BJ (cell line): ENCODE measurements at places on chromosomes 3 and 15.

GRCh38 chr3:78351334-78351733, 1311.4 kb downstream of the ROBO2 start:
- DNase-seq: no peak

DNA sequence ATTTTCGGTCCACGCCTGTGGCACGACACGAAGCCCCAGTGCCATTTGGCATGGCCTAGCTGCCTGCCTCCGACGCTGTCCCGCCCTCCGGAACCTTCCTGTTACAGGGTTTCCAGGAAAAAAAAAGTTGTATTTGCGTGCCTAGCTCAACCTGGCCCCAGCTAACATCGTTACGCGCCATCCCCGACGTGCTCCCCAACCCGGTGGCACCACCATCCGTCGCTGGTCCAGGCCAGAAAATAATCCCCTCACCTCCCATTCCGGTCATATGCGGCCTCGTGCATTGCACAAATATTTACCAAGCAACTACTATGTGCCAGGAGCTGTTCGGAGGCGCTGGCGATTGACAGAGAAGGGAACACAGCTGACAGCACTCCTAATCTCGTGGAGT, 1.4 kb upstream of the CYP1A1 start:
- no peak for DNase-seq

DNA sequence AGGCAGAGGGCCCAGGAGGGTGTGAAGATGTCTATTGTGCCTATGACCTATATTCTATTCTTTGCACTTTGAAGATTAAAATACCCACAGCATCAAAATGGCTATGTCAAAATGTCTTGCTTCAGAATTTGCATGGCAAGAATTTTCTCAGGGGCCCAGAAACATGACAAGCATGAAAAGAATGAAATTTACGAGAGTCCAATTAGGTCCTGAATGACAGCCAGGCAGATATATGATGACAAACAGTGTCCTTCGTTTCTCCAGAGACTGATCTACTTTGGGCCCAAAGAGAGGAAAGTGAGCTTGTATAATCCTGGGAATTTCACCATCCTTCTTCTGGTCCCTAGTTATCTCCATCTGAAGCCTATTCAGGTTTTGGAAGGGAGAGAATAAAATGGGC, 609.9 kb downstream of the FHIT start:
- no peak for DNase-seq

- no peak for DNase-seq
Measured at GRCh38 chr3:105728771-105729312, 140.0 kb downstream of the CBLB start.

- no peak for DNase-seq
Measured at GRCh38 chr3:139894643-139894989, 40.4 kb upstream of the CLSTN2 start.

DNA sequence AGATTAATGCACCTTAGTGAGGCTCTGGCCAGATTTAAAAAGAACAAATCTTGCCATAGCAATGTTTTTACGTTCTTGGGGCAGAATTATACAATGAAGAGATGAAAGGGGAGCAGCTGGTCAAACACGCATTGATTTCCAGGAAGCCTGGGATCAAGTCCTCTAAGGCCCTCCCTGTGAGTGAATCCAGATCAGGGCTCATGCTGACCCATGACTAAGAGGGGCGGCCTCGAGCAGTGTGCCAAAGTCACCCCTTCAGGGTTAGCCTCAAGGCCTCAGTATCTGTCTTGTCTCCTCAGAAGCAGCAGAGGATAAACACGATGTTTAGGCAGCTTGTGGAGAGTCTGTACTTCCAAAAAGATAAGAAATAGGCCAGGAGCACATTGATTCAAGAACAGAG, 9.3 kb upstream of the RBP1 start:
- DNase-seq: no peak

DNA sequence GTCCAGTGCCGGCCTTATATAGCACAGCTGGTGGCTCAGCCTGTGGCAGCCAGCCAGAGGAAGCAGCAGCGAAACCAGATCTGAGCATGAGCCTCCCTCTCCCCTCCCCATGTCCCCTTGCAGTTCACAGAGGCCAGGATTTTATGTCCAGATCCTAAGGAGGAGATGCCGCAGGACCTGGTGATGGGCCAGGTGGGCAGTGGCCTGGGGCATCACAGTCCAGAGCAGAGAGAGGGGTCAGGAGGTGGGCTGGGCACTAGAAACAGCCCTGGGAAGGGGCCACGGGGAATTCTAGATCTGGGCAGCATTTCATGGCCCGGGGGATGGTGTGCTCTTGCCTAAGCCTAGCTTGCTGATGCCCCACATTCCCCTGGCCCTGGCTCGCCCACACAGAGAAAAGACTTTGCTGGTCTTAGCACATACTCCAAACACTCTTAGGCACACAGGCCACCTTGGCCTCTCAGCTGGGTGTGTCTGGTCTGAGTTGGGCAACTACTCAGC, 259 bp upstream of the CILP start:
- no peak for DNase-seq

DNA sequence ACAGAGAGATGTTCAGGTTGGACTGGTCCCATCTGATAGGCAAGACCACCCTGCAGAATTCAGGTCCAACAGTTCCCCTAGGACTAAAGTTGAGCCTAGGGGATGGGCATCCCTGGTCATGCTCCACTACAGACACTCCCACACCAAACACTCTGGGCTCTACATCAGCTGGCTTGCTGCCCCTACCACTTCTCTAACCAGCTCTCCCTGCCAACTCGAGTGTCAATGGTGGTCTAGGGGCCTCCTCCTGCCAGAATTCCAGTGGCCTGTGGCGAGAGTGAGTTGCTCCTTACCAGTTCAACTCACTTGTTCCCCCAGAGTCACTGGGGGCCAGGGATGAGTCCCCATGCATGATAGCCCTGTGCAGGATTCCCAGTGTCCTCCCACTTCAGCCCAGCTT, 316.2 kb upstream of the PPP2R3A start:
- no peak for DNase-seq

- DNase-seq: peak; percentile 9
Measured at GRCh38 chr3:77939726-77940125, 899.8 kb downstream of the ROBO2 start.

GRCh38 chr3:137764563-137765309, 621 bp downstream of the SOX14 start:
- DNase-seq: no peak

- DNase-seq: no peak
Measured at GRCh38 chr3:97910931-97911351, 61.3 kb downstream of the RIOX2 start.

- no peak for DNase-seq
Measured at GRCh38 chr3:146831659-146832058, 226.5 kb upstream of the PLSCR5 start.

GRCh38 chr3:196251918-196252317, 35.6 kb downstream of the SLC51A start:
- DNase-seq: no peak

DNA sequence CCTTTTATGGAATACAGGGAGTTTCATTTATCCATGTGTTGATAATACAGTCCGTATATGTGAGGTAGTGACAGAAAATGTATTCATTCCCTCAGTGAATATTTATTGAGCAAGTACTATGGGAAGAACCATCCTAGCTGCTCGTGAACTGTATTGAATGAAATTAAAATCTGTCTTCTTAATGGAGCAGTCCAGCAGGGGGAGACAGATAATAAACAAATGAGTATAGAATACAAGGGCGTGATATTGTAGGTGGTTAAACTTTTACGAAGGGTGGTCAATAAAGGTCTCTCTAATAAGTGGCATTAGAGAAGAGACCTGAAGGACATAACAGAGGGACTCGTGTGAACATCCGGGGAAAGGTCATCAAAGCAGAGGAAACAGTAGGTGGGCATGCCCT, 62.7 kb upstream of the OSTN start:
- no peak for DNase-seq

GRCh38 chr3:36319680-36320079, 60.6 kb upstream of the STAC start:
- no peak for DNase-seq

GRCh38 chr3:170178651-170179050, 2.9 kb downstream of the PHC3 start:
- no peak for DNase-seq

GRCh38 chr3:195059006-195059350, 212.0 kb downstream of the XXYLT1 start:
- DNase-seq: no peak

GRCh38 chr3:42102571-42102970, 11.4 kb downstream of the TRAK1 start:
- no peak for DNase-seq

DNA sequence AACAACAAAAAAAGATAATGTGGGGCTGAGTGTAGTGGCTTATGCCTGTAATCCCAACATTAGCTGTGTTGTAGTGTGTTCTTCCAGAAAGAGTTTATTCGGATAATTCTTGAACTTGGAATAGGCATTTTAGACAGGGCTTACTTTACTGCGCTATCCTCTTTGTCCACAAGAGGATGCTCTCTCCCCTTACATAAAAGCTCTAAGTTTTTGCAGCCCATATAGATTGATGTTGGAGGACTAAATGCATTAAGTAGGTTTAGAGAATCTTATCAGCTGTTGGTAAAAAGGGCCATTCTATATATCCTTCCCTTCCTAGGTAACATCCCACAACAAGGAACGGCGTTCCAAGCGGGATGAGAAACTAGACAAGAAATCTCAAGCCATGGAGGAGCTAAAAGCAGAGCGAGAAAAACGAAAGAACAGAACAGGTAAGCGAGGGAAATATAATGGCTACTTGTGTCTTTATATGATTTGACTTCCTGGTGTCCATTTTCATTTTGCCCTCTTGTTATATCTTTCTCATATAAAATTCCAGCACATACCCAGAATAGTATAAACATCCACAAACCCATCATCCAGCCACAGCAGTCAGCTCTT, 27.8 kb upstream of the ITPKA start:
- DNase-seq: no peak

GRCh38 chr3:185484296-185484695, 14.5 kb downstream of the TMEM41A start:
- no peak for DNase-seq

DNA sequence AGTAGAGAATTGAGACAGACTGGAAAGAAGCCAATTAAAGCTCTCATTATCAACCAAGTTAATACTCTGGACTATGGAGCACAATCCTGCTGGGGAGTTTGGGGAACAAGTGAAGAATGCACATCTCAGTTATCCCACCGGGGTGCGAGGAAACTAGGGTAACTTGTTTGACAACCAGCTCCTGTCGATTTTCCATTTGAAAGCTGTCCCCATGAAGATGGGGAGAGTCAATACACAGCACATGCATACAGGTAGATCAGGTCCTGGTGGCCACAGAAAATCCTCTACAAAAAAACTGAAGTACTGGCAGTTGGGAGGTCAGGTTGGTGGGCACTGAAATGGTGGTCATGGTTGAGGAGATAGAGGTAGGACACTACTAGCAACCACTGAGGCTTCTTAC, 25.7 kb upstream of the GRAMD1C start:
- DNase-seq: no peak

DNA sequence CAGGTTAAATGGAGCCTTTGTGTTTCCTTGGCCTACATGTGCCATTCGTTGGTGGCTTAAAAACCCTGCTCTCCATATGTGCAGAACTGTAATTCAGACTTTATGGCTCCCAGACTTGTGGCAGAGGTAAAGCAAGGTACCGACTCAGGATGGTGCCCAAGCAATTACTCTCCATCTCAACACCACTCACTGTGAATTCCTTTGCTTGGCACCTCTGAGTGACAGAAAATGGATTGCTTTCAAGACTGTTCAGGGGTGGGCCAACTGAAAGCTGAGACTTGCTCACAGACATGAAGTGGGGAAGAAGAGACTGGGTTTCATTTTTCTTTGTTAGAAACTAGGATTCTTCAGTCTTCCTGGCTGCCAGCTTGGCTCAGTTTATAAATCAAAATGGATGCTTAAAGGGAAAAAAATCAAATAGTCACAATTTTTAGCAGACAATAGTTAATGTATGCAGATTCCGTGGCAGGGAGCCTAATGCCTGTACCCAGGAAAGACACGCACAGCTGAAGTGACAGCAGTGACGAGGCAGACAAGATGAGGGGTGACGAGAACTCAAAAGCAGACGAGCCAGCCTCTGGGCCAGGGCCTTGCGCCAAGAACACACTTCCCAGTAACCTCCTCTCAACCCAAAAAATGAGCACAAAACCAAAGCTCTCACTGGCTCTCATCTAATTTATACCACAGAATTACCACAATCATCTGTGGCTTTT, 207.9 kb upstream of the SLC2A2 start:
- DNase-seq: no peak

DNA sequence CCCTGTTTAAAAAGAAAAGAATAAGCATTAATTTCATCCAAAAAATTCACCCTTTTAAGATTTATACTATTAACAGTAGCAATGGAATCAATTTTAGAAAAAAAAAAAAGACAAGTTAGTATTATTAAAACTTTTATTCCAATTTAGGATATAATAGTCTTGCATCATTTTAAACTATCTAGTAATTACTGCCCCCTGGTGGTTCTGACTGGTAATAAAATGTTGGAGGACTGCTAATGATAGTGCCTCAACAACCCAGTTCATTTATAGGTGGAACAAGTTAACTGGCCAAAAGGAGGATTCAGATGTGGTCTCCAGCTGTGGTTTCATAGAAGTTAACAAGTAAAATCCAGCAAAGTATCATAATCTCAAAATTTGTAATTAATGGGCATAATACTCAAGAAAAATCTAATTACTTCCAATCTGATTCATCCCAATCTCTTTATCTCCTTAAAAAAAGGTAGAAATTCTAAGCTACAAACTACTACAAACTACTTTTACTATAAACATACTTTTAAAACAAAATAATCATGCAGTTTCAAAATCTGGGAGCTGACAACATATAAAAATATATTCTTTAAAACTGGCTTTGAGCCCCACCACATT, 30.7 kb upstream of the WDR49 start:
- DNase-seq: peak; percentile 3

DNA sequence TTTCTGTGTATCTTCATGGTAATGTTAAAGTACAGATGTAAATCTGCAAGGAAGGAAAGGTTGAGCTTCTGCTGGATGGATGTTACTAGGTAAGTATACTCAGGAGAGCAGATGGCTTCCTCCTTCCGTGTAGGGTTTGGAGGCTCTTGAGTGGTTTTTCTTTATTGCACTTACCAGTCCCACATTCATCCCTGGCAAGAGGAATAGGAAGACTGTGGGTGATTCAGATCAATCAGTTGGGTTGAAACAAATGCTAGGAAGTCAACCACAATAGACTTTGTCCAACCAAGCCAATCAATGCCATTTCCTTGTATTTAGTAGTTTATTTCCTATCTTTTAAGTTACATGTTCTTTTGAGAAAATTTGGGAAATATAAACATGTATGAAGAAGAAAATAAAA, 26.6 kb downstream of the MYZAP start:
- DNase-seq: no peak

- no peak for DNase-seq
Measured at GRCh38 chr3:162136136-162136535, 639.5 kb downstream of the OTOL1 start.

DNA sequence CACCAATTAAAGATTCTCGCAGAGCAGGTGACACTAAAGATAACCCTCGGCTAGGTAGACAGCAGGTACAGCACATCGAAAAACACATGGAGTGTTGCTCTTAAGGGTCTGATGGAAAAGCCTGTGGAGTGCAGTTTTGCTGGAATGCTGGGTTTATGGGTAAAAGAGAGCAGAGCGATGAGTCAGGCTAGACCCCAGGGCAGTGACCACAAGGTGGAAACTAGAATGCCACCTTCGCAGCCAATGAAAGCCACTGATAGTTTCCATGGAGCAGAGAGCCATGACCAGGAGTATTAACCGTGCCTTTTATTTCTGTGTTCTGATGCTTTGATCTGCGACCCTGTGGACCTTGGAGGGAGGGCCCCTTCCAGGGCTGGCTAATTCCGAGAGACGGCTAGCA, 149.8 kb downstream of the GABRB3 start:
- no peak for DNase-seq

- DNase-seq: no peak
Measured at GRCh38 chr3:77139624-77140023, 99.7 kb downstream of the ROBO2 start.

- DNase-seq: no peak
Measured at GRCh38 chr3:122353215-122353614, 28.2 kb downstream of the CSTA start.
